Sciatic nerve (tissue), 2 donors: ENCODE measurements at places on chromosomes 5 and 9. TPM values are rescaled to one million over a fixed set of nuclear protein-coding genes. Genes with fewer than 3 reads are reported as not detected.

DNA sequence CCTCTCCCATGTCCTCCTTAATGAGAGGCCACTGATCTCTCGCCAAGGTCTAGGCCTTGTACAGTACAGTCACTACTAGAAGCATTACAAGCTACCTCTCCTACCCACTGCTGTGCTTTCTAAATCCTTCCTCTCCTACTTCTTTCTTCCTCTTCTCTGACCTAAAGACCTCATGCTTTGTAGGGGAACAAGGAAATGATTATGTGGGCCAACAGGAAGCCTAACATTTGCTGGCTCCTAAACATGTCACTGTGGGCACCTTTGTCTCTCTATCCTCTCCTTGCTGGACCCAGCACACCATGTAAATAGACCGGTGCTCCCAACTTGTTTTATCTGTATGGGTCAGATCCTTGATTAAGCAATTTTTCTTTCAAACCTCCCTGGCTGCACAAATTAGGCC, 16.7 kb downstream of the SLC28A3 start:
- no peak for DNase-seq

GRCh38 chr9:123225374-123225813, 43.0 kb downstream of the STRBP start:
- no peak for DNase-seq

GRCh38 chr5:57441557-57441956, 41.1 kb downstream of the ACTBL2 start:
- no peak for DNase-seq

- DNase-seq: no peak
Observed at GRCh38 chr5:177457852-177458681, 11.5 kb downstream of the PRR7 start.

The SPATA31A3 gene
- not detected for total RNA-seq

The OR1Q1 gene
- total RNA-seq: not detected

GRCh38 chr5:132019337-132019736, 7.9 kb upstream of the ACSL6 start:
- no peak for DNase-seq

DNA sequence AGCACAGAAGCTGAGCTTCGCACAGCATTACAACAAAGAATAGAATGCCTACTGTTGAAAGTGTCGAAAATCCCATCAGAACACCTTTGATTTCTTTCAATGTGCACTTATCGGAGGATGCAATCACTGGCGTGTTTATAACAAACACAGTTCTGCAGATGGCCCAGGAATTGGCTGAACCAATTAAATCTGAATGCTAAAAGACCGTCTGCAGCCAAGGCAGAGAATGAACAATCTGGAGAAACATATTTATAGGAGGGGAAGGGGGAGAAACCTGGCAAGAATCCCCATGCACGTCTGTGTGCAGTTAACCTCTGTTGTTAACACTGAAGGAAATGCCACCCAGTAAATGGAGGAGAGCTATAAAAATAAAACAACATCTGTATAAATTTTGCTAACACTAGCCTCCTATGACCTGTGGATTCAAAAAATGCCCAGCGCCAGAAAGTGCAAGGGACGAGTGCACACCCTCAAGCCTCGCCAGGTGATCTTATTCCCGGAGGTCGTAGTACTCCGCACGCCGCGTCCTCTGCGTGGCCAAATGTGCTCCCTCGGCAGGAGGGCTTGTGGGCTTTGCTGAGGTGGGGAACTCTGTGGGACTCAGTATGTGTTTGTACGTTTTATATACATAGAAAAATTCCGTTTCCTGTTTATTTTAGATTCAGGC, 56.8 kb downstream of the PTCH1 start:
- no peak for DNase-seq

- DNase-seq: no peak
Observed at GRCh38 chr9:15741015-15741414, 188.2 kb downstream of the CCDC171 start.

- DNase-seq: no peak
Observed at GRCh38 chr5:153823036-153823435, 215.7 kb downstream of the FAM114A2 start.

DNA sequence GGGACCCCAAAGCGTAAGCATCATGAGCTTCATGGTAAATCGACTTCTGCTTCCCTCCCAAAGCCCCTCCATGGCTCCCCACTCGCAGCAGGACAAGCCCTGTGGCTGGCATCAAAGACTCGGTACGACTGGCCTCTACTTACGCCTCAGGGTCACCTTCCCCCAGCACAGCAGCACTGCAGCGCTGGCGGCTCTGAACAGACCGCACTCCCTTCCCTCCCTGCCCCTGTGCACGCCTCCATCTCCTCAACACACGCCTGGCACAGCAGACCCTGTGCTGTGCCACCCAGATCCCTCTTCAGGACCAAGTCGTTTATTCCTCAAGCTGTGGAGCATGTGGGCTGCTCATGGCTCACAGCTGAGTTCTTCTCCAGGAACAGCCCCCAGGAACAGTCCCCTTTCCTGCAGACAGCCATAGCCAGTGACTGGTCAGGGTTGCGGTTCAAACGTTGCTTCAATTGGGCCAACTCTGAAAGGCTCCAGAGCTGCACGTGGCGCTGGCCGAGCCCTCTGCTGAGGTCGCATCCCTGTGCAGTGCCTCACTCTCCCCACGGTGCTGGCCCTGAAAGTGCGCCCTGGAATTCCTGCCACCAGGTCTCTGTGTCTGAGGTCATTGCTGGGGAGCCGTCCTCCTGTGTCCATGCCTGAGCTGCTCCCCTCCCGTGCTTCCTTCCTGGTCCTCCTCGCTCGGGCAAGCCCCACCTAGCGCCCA, 88.0 kb downstream of the ZNF354C start:
- no peak for DNase-seq

The ANKRD34B gene
- not detected for total RNA-seq

DNA sequence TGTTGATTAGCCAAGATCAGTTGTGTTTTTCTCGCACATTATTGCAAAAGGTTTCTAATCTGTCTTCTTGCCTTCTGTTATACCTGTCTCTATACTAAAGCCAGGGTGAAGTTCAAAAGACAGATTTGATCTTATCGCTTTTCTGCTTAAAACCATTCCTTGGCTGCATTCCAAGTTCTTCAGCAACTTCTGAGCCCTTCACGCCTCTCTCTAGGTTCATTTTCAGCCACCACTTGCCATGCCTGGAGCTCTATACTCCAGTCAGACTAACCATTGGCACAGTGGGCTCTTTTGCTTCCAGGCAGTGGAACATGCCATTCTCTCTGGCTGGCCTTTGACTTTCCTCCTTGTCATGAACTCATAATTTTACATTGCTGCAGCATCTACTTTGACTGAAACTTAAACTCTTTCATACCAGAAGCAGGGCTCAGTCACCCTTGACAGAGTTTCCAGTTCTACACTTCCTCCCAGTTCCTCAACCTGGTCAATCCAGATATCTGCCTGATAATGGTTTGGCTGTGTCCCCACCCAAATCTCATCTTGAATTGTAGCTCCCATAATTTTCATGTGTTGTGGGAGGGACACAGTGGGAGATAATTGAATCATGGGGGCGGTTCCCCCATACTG, 114.4 kb downstream of the SLC12A2 start:
- DNase-seq: no peak

DNA sequence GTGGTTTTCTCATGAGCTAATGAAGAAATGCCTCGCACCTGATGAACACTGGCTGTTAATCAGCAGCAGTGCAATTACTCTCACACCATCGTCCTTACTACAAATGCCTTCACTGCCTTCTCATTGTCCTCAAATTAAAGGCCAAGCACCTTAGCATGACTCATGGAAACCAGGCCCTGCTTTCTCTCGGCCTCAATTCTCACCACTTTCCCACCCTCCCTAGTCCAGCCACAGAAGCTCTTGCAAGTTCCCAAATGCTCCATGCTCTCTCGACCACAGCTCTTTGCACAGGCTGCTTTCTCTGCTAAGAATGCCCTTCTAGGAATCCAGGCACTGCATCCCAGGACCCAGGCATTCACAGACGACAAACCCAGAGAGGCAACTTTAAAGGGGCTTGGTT, 94.6 kb upstream of the KLF4 start:
- no peak for DNase-seq

- DNase-seq: no peak
Observed at GRCh38 chr5:43664501-43665040, 61.6 kb downstream of the NNT start.

The CMBL gene
- 17.5 TPM for total RNA-seq

GRCh38 chr9:121744002-121744686, 92.7 kb downstream of the DAB2IP start:
- no peak for DNase-seq

The BSPRY gene
- total RNA-seq: 0.22 TPM

DNA sequence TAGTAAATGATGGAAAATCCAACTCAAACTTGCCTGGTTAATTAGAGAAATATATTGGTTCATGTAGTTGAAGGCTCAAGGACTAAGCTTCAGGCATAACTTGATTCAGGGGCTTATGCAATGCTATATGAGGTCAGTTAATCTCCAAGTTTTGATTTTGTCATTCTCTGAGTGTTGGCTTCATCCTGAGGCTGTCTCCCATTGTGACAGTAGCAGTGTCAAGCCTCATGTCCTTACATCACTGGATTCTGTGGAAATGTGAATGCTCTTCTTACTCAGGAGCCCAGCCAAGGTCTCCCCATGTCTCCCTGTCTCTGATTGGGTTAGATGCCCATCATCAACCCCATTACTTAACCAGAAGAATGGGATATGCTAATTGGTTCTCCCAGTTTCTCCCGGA, 44.4 kb upstream of the SNX2 start:
- no peak for DNase-seq

DNA sequence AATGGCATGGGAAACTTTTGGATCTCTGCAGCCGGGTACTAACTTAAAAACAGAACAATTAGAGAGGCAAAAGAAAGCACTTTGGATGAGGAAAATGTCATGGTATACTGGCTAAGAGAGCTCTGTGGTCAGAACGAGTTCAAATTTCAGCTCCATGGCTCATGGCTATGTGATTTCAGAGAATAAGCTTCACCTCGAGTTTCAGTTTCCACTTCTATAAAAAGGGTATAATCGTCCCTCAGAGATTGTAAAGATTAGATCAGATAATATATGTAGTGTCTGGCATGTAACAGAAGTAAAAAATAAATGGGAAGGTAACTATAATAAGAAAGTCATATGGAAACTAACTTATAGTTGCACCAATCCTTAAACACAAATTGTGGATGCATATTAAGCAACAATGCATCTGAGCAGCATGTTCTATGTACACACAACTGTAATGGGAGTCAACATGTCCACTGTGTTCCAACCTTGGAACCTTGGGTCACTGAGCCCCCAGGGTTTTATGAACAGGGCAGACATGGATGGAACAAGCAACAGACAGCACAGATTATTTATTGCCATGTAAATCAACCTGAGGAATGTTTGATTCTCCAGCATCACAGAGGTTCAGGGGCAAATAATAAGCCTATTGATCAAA, 145.4 kb downstream of the MAPKAP1 start:
- DNase-seq: no peak

The FREM1 gene
- total RNA-seq: 8.3 TPM

GRCh38 chr5:20649966-20650365, 662.0 kb upstream of the CDH18 start:
- no peak for DNase-seq

DNA sequence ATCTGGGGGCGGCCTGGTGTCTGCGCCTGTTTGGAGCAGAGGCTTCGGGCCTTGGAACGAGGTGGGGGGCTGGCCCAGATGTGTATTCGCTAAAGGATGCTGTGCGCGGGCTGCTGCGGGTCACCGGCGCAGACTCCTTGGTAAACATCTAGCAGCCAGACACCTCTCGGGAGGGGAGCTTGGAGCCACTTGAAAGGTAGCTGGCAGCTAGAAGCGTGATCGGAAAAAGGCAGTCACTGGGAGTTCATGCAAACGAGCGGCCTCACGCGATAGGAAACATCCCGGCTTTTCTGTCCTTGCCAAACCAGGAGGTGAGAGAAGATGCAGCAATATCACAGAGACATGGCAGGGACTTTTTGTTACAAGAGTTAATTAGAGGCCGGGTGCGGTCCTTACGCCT, 8.1 kb downstream of the LAMC3 start:
- DNase-seq: no peak

- no peak for DNase-seq
Observed at GRCh38 chr5:129716651-129717050, 31.2 kb upstream of the MINAR2 start.

GRCh38 chr9:87667164-87667738, 58.7 kb upstream of the CTSL start:
- no peak for DNase-seq

- no peak for DNase-seq
Observed at GRCh38 chr9:8855046-8855445, 1055.5 kb upstream of the DMAC1 start.

The SLC34A1 gene
- not detected for total RNA-seq

GRCh38 chr5:95959051-95959887, 2.4 kb downstream of the ELL2 start:
- DNase-seq: no peak

The SLC36A2 gene
- total RNA-seq: 30.2 TPM

DNA sequence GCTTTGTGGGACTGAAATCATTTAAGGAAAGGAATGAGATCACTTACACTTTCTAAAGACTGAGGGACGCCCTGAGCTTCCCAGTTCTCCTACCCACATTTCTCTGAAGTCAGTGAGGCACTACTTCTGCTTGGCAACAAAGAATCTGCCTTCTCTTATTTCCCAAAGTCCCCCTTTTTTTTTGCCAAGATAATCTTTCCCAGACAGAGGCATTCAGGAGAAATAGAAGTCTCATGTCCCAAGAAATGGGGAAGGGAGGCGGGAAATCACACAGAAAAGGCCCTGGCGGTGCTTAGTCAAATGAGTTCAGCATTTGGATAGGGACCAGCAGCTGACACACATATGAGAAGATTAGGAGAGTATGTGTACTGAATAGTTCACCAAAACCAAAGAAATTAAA, 159.7 kb downstream of the MUSK start:
- no peak for DNase-seq

DNA sequence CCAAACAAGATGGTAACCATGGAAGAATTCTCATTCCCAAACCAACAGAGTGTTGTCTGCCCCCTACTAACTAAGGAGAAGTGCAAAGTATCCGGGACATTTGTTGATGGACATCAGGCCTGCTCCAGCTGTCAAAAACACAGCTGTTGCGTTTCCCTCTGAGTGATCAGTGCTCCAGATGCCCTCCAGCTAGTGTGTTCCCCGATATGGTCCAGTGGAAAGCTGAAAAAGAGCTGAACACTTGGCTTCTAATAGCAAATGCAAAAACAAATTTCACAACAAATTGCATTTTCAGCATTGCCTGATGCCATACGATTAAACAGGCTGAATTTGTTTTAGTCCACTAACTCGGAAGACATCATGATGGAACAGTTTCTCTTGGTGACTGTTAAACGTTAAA, 1398.7 kb downstream of the PTPRD start:
- no peak for DNase-seq
